ENCODE measurements at places on chromosomes 5 and 9. TPM values are rescaled to one million over a fixed set of nuclear protein-coding genes. Genes with fewer than 3 reads are reported as not detected.
A peak's percentile ranks its signal among the peaks of the same experiment; 100 is the strongest.

NOXA1 gene
- total RNA-seq: 9.6 TPM

INIP gene
- total RNA-seq: 21.6 TPM

CARD9 gene
- total RNA-seq: 1.4 TPM

SLC34A1 gene
- not detected for total RNA-seq

WDR38 gene
- total RNA-seq: not detected

FBP2 gene
- total RNA-seq: not detected

NUTM2G gene
- not detected for total RNA-seq

CCDC192 gene
- total RNA-seq: not detected

GRCh38 chr5:33692980-33693379, 198.8 kb downstream of the ADAMTS12 start:
- no peaks in the 10 kb centered on the region for H3K4me1 ChIP-seq
- no peak overlapping the region for H3K27ac ChIP-seq
- no peaks in the 10 kb centered on the region for H3K36me3 ChIP-seq
- H3K4me3 ChIP-seq: no peak overlapping the region
- DNase-seq: no peak

DNA sequence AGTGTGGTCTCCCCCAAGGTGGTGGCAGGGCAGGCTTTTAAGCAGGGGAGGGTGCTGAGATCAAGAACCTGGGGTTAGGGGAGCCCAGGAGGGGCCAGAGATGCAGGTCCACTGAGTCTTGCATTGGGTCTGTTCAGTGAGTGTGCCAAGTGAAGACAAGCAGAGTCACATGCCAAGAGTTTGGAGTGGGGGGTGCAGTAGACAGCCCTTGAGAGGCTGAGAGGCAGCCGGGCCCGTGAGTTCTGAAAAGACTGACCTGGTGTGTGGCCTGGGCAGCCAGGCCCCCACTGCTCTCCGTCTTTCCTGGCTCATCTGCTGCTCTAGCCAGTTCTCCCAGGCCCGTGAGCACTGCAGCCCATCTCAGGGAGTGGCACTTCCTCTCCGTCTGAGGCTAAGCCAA, 120.0 kb downstream of the DAB2IP start:
- H3K4me3 ChIP-seq: peak overlapping the region; percentile 28
- DNase-seq: no peak
- peaks cover 54% of the 10 kb centered on the region for H3K4me1 ChIP-seq
- no peaks in the 10 kb centered on the region for H3K27me3 ChIP-seq
- H3K27ac ChIP-seq: peak overlapping the region; percentile 90

- peaks cover 11% of the 10 kb centered on the region for H3K4me1 ChIP-seq
- H3K27me3 ChIP-seq: no peaks in the 10 kb centered on the region
- H3K27ac ChIP-seq: no peak overlapping the region
- peaks cover 24% of the 10 kb centered on the region for H3K36me3 ChIP-seq
Measured at GRCh38 chr9:34242830-34243229, 64.0 kb downstream of the UBAP1 start.

DNA sequence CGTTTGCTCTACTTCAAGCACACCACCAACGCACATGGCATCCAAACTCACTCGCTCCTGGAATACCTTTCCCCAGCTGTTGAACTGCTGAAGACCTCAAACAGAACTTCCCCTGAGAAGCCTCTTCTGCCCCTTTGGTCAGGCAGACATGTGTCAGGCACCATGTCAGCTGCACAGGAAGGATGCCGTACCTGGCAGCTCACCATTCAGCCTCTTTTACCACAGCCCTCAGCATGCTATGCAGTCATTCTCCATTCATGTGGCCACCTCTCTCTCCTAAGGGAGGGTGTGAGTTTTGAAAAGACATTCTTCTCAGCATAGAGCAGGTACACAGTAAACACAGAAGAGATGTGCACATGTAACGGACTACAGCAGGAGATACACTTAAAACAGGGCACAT, 14.2 kb downstream of the IL4 start:
- no peak overlapping the region for H3K4me3 ChIP-seq
- no peaks in the 10 kb centered on the region for H3K36me3 ChIP-seq
- no peak overlapping the region for H3K27ac ChIP-seq
- H3K27me3 ChIP-seq: no peaks in the 10 kb centered on the region
- H3K4me1 ChIP-seq: no peaks in the 10 kb centered on the region
- DNase-seq: no peak

DNA sequence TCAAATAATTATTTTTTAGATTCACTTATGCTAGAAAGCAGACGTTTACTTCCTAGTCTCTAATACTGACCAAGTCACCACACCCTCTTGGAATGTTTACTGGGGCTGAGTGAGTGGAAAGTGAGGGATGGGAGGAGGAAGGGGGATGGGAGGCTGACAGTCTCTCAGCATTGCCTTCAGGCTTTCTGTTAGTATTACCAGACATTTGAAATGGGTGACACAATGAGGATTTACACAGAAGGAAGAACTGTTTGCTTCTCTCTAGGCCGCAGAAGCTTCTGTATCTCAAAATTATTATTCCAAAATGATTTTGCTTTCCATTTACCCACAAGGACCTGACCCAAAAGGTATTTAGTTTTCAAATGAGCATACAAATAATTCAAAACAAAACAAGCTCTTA, 232.8 kb upstream of the ZNF608 start:
- H3K4me3 ChIP-seq: no peak overlapping the region
- no peak for DNase-seq
- no peak overlapping the region for H3K27ac ChIP-seq
- H3K36me3 ChIP-seq: no peaks in the 10 kb centered on the region

DNA sequence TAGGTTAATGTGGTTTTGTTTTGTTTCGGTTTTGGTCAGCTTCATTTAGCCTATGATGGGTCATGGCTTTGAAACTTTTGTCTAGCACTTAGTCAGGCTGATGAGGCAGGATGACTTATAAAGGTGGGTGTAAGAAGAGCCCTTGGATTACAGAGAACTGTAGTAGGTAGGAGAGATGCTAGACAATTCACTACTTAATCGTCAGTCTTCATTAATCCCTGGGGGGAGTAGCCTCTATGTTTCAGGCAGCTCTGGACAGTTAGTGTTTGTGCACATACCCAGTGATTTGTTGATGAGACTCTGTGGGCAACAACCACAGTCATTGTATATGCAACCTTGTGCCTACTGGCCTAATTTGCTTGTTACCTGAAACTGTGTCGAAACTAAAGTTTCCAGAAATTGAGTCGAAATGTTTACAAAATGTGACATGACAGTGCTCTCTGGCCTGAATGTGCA, 113.3 kb downstream of the MTREX start:
- peaks cover 10% of the 10 kb centered on the region for H3K4me1 ChIP-seq
- no peak overlapping the region for H3K27ac ChIP-seq
- H3K27me3 ChIP-seq: no peaks in the 10 kb centered on the region

DNA sequence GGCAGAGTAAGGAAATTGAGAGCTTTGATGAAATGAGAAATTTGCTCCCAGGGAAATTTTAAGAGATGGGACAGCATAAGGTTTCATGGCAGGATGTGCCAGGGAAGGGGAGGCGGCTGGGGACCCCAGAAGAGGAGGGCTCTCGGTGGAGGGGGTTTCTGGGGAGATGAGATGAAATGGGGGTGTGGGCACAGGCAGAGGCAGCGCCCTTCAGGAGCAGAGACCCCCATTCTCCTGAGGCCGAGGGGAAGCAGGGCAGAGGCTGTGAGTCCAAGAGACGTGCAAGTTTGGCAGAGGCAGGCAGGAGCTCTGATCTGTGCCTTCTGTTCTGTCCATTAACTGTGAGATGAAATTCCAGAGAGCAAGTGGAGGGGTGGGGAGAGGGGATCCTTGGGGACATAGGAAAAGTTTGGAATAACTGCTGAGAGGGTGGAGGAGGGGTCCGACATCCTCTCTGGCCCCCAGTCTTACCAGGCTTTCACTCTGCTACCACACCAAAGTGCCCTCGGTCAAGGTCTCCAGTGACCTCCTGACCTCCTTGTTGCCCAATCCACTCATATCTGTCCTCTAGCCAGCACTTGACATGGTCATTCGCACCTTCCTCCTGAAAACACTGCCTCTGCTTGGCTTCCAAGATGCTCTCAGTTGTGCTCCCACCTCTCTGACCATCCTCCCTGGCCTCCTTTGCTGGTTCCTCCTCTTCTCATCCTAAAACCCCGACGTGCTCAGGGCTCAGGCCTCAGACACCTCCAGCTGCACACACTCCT, 108.1 kb upstream of the MVB12B start:
- no peaks in the 10 kb centered on the region for H3K36me3 ChIP-seq
- no peak for DNase-seq
- H3K27ac ChIP-seq: no peak overlapping the region
- no peak overlapping the region for H3K4me3 ChIP-seq

DNA sequence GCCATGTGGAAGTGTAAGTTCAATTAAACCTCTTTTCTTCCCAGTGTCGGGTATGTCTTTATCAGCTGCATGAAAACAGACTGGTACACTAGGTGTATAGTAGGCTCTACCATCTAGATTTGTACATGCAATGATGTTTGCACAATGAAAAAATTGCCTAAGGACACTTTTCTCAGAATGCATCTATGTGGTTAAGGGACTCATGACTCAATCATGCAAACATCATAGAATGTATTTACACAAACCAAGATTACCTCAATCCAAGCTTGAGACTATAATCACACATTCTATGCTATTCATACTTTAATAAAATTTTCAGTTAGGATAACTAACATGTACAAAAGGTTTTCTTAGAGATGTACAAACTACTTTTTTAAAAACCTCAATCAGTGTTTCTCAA, 1164.5 kb downstream of the CDH12 start:
- H3K27ac ChIP-seq: no peak overlapping the region
- H3K27me3 ChIP-seq: no peaks in the 10 kb centered on the region
- no peak overlapping the region for H3K4me3 ChIP-seq
- H3K4me1 ChIP-seq: no peaks in the 10 kb centered on the region
- H3K36me3 ChIP-seq: no peaks in the 10 kb centered on the region

DNA sequence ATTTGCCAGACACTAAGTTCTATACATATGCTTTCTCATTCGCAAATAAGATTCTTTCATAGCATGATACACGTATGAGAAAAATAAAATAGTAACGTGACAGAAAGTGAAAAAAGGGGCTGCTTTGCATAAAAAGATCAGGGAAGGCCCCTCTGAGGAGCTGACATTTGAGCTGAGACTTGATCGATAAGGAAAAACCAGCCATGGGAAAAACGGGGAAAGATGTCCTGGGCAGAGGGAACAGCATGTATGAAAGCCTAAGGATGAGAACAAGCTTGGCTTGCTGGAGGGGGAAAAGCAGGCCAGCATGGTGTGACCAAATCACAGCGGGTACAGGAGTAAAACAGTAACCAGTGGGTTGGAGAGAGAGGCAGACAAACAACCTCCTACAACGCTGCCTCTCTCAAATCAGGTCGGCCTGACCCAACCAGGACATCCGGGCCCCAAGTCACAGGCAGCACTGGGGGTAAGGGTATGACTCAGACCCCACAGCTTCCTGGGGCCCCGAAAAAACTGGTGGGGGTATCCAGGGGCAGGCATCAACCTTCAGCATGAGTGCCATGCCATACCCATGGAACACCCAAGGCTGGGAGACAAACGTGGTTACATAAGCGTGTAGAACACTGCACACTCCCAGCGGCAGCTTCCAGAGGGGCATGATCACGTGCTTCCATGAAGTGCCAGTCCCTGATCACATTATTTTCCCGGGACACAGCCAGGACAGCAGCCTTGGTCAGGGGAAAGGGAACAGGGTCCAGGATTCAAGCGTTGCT, 2.2 kb downstream of the TNIP1 start:
- no peak overlapping the region for H3K27ac ChIP-seq
- H3K27me3 ChIP-seq: no peaks in the 10 kb centered on the region
- H3K4me1 ChIP-seq: peaks cover 48% of the 10 kb centered on the region
- DNase-seq: no peak
- H3K36me3 ChIP-seq: no peaks in the 10 kb centered on the region

- no peak overlapping the region for H3K27ac ChIP-seq
- no peak for DNase-seq
- H3K27me3 ChIP-seq: no peaks in the 10 kb centered on the region
- H3K4me3 ChIP-seq: no peak overlapping the region
- no peaks in the 10 kb centered on the region for H3K36me3 ChIP-seq
Measured at GRCh38 chr9:110451726-110452125, 114.1 kb upstream of the TXNDC8 start.

DNA sequence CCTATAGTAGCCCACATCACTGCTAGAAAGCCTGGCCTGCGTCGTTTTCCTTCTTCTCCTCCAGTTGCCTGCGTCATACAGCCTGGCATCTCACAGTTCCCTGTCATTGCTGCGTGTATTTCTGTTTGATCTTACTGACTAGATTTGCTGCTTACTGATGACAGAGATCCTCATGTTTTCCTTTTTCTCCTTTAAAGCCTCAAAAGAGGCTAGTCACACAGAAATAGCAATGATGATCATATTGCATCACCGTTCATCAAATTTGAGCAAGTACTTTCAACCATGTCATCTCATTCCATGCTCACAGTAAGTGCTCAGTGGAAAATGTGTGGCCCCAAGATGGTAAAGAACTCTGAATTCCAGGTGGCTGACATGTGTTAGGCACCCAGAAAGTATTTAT, 76.8 kb downstream of the MVB12B start:
- H3K27me3 ChIP-seq: no peaks in the 10 kb centered on the region
- no peak for DNase-seq
- no peak overlapping the region for H3K27ac ChIP-seq

DNA sequence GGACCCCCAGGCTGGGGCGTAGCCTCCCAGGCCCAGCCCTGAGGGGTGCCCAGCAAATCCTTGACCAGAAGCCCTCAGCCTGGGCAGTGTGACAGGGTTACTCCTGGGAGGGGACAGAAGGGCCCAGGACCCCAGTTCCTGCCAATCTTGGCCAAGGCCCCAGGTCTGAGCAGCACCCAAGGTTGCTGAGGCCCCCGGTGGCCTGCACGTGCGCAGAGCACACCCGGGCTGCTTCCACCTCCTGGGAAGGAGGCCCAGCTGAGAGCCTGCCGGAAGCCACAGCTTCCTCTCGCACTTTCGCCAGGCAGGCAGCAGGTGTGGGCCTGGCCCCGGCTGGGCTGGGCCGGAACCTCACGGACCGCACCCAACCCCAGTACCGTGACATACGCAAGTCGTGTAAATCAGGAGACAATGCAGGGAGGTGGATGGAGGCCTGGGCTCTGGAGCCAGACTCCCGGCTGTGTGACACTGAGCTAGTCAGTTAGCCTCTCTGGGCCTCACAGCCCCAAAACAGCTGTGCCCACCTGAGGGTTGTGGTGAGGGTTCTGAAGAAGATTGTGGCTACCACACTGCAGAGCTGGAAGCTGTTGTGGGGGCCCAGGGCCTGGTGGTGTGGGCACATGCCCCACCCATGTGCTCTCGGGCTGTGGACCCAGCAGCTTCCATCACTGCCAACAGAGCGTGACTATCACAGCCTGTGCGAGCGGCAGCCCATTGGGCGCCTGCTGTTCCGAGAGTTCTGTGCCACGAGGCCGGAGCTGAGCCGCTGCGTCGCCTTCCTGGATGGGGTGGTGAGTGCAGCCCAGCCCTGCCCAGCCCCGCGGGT, 5.1 kb downstream of the GRK6 start:
- DNase-seq: no peak
- peaks cover 9% of the 10 kb centered on the region for H3K4me1 ChIP-seq
- H3K27me3 ChIP-seq: no peaks in the 10 kb centered on the region
- H3K4me3 ChIP-seq: no peak overlapping the region
- no peak overlapping the region for H3K27ac ChIP-seq
